ENCODE measurements at places on chromosomes 16 and 17. TPM values are rescaled to one million over a fixed set of nuclear protein-coding genes. Genes with fewer than 3 reads are reported as not detected.
A peak's percentile ranks its signal among the peaks of the same experiment; 100 is the strongest.

GRCh38 chr17:9645851-9646545 is 681 bp downstream of the USP43 start:
- peak; percentile 56 for DNase-seq

DNA sequence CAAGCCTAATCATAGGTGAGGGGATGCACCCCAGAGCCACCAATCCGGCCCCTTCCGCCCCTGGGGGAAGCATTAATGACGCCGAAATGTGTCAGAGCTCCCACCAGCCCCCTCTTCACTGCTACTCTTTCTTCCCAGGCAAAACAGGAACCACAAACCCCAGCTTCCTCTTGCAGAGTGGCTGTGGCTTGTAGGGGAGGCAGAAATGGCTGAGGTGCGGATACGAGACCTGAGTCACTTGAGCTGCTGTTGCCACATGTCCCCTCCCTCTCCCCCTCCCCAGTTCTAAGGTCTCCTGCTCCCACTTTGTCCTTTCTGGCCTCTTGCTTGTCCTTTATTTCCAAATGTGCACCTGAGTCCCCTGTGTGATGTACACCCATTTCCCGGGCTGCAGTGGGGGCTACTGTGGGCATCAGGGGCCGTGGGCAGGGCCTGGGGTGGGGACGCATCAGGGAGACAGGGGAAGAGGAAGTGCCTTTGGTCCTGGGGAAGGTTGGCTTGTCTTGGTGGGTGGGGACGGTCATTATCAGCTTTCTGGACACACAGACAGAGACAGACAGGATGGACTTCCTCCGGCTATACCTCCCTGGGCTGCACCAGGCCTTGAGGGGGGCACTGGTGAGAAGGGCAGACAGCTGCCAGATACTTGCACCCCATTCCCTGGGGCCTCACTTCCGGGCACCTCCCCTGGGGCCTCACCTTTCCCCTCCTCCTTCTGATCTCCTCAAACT is at the start of gene APOBR:
Gene APOBR (plus strand): TSS at position 523 of the 731 bp plus-strand sequence. CDS start 39 bp downstream, at position 562.
- peak; percentile 93 for DNase-seq

DNA sequence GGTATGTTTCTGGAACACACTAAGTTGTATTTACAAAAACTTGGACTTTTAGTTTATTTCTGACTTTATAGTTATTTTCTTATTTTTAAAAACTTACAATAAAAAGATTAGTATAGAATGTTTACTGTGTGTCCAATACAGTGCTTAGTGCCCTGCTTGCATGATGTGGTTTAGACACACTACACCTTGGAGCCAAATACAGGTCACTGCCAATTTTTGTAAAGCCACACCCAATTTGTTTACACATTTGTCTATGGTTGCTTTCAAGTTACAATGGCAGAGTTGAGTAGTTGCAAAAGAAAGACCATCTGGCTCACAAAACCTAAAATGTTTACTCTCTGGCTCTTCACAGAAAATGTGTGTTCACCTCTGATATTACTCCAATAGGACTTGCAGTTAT is 807.1 kb downstream of the KCNJ2 start:
- DNase-seq: no peak

DNA sequence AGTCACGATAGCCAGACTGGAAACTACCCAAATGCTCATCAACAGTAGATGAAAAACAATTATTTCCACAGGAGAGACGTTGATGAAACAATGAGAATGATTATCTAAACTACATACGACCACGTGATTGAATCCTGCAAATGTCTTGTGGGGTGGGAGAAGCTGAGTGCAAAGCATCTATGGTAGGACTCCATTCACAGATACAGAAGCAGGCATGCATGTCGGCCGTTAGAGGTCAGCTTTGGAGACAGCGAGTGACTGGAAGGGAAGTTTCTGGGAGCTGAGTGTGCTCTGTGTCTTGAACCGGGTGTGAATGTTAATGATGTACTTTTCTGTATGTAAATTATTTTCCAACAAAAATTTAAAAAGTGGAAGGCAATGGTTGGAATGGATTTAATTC is 71.5 kb upstream of the DNAJA2 start:
- DNase-seq: no peak

DNA sequence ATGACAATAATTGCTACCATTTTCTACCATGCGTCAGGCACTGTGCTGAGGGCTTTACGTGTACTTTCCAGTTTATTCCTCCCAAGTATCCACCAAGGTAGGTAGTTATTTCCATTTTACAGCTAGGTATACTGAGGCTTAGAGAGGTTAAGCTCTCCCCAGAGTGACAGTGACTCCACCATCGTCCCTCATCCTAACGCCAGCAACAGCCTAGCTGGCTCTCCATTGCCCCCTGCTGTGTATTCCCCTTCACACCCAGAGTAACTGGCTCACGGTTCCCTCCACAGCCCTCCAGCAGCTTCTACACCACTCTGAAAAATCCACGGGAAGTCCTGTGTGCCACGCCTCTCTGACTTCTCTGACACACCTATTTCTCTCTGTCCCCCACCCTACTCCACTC is 7.1 kb upstream of the ASGR1 start:
- DNase-seq: peak; percentile 38

GRCh38 chr16:85457366-85457765 is 155.8 kb upstream of the GSE1 start:
- no peak for DNase-seq

DNA sequence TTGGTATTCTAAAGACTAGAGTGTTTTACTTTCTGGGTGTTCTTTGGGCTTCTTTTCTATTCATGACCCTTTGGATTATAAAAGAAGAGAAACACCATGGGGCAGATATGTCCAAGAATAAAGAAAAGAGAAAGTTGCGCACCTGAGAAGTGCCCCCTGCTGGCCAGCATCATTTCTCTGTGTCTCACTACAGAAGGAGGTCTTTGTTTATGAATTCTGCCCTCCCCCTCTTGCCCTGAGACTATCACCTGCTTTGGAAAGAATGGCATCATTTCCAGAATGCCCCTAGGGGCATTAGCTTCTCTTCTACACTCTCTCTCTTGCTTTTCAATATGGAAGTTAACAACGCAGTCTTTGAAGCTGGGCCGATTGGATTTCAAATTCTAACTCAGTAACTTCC is 45.0 kb downstream of the CDH13 start:
- peak; percentile 63 for DNase-seq

- no peak for DNase-seq
These were observed 105.8 kb upstream of the METRNL start for GRCh38 chr17:82973456-82974135.

DNA sequence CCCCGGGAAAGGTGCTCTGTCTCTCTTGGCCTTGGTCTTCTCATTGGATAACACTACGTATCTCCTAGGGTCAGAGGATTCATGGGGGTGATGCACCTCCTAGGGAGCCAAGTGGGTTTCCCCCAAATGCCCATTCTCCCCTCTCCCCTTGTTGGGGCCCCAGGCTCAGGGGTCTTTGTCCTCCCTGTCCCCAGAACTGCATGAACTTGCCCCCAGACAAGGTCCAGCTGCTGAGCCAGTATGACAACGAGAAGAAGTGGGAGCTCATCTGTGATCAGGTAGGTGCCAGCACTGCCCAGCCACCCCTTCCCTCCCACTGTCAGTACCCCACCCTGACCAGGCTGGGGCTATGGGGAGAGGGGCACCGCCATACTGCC is 8.7 kb downstream of the FMNL1 start:
- no peak for DNase-seq

DNA sequence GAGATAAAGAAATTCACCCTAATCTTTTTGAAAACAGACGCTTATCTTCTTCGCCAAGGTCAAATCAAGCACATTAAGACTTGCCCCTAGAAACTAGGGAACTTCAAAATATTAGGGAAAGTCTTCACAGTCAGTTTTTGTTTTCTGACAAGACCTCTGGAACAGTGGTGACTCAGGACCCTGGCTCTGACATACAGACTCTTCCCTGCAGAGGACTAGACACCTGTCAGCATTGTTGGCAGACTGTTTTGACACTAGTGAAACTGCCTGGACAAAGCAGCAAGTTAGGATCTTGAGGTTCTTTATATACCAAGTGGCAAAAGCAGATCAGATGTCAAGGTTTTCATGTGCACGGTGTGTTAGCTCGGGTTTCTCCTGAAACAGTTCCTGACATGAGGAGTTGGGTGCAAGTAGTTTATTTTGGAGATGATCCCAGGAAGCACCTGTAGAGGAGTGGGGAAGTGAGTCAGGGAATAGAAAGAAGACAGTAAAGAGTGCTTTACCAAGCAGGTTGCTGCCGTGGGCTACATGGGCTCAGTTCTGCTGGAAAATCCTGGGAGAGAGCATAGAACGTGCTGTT is 182.0 kb upstream of the IRX5 start:
- DNase-seq: no peak

DNA sequence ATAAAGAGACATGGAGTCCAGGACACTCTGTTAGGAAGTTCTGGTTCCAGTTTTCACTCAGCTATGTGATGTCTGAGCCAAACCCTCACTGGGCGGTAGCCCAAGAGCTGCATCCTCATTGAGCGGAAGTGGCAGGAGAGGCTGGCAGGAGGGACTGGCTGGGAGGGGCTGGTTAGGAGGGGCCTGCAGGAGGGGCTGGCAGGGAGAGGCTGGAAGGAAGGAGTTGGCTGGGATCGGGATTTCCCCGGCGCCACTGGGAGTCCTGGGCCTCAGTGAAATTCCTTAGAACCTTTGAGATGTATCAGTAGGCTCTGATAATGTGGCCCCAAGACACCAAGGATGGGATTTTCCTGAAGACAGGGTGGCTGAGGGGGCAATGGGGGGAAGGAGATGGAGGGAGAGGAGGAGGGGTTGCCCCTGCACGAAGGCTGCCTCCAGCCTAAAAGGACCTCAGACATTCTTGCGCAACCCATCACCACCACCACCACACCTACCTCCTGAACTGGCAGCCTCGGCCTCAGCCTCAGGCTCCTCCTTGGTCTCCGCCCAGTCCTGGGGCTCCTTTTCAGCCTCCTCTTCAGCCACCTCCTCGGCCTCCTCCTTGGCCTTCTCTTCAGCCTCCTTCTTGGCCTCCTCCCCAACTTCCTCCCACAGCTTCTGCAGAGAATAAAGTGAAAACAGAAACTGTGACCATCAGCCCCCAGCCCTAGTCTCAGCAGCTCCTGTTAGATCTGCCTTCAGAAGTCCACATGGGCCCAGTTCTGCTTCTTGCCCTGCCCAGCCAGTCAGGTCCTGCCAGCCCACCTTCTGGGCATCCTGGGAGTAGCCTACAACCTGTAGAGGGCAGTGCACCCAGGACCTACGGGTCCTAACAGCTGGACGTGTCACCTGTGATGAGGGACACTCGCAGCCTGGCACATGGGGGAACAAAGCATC is 31.7 kb downstream of the CNGB1 start:
- no peak for DNase-seq

GRCh38 chr16:23920899-23921298 is 85.1 kb downstream of the PRKCB start:
- peak; percentile 41 for DNase-seq

- DNase-seq: peak; percentile 89
These were observed at the start of gene ZFP3 for GRCh38 chr17:5078106-5079028. ZFP3 (plus strand) TSS chr17:5078467; CDS start chr17:5091505, 13,038 bp downstream.

GRCh38 chr16:83185902-83186301 is 559.1 kb downstream of the CDH13 start:
- DNase-seq: no peak

DNA sequence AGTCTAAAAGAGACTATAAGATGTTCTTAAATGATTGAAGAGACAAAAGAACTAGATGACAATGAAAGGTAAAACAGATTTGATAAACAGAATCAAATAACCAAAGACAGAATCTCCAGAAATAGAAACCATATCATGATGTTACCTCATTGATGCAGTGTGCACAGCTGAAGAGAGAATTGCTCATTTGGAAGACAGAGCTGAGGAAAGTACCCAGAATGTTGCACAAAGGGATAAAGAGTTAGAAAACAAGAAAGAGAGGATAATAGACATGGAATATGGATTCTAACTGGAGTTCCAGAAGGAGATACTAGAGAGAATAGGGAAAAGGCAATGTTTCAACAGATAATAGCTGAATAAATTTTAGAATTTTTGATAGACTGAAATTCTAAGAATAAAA is 47.9 kb downstream of the CYLD start:
- DNase-seq: no peak

DNA sequence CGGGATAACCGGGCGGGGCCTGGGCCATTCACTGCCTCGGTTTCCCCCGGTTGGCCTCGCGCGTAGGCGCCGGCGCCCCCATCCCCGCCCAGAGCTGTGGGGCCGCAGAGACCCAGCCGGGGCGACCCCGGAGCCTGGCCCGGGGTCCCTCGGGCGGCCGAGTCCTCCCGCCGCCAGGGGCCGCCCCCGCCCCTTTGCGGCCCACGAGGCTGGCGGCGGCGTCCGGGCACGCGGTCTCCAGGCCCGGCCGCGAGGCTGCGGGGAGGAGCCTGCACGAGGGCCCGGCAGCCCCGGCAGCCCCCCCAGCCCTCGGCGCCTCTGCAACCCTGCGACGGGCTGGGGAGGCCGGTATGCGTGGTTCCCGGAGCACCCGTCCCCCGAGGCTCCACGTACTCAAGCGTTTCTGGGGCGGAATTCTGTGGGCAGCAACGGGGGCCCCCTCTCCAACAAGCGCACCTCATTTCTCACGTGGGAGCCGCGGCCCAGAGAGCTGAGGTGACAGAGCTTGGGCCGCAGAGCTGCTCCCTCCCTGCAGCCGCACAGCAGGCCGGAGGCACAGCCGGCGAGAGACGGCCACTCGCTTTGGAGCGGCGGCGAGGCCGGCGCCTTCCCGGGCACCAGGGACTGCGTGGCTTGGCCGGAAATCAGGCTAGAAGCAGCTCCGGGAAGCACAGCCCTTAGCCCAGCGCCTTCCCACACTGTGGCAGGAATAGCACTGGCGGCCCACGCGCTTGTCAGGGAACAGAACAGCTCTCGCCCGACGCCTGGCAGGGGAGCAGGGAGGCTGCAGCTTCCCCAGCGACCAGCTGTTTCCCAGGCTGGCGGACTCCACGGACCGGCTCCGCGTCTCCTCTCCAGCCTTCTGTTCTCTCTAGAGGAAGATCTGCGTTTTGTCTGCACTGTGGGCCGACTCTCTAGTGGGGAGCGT is 867 bp upstream of the LIMD2 start:
- DNase-seq: peak; percentile 69

SAMD14 gene
- total RNA-seq: 0.77 TPM

GDPD1 gene
- 2.7 TPM for total RNA-seq

KRT37 gene
- not detected for total RNA-seq

ASB16 gene
- 0.14 TPM for total RNA-seq
